ENCODE measurements at places on chromosomes 11 and 22. TPM values are rescaled to one million over a fixed set of nuclear protein-coding genes. Genes with fewer than 3 reads are reported as not detected.
A peak's percentile ranks its signal among the peaks of the same experiment; 100 is the strongest.

DNA sequence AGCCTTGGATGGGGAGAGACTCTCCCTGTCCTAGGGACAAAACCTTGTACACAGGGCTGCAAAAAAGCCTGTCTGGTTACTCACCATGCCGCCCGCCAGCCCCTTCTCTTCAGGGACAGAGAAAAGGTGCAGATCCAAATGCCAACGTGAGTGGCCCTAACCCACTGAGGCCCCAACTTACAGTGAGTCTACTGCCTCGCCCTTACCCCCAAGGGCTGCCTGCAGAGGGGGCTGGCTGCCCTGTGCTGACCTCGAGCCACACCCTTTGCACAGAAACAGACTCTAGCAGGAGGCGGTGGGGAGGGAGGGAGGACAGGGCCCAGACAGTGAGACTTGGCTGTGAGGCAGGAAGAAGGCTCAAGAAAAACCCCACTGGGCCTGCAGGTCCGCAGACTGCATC lies 13.6 kb upstream of the CHST1 start:
- no peak for DNase-seq

DNA sequence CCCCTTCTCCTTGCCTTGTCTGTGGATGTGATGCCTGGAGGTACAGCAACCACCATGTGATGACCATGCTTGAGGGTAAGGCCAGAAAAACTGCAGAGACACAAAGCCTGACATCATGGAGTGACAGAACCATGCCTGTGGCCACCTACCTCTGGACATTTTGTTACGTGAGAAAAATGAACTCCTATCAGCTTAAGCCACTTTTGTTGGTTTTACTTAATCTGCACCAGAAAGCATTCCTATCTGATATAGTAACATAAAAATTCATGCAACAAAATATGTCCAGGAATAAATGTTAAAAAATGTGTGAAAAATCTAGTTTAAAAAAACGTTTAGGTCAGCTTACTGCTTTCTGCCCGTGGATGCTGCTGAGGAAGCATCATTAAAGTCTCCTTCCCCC lies 42.6 kb upstream of the P4HA3 start:
- DNase-seq = no peak

DNA sequence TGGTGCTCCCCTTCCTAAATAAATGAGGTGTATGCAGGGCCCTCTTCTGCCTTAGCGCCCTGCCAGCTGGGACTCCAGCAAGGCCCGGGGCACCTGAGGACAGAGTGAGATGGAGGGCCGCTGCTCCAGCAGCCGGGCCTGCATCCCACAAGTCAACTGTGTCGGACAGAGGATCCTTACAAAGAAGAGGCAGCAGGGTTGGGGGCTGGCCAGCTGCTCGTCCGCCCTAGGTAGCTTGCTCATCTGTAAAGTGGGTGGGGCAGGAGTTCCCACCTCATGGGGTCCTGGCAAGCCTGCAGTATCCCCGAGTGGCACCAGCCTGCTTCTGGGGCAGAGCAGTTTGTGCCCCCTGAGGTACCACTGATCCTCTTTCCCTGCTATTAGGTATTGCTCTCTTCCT lies 7.6 kb downstream of the TMEM121B start:
- DNase-seq = no peak

GRCh38 chr11:14334893-14335292 lies 24.1 kb downstream of the RRAS2 start:
- DNase-seq = no peak

DNA sequence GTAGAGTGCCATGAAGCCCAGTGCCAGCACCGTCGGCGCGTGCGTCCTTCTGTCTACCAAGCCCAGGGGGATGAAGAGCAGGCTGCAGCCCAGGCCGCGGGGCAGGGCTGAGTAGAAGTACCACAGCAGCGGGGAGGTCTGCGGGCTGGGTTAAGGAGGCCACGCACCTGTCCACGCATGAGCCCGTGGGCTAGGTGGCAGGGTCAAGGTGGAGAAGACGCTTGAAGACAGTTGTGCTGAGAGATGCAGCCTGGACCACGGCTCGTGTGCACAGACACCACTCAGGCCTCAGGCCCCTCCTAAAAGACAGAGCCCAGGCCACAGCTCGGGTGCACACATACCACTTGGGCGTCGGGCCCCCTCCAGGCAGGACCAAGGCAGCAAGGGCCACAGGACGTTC lies 10.4 kb downstream of the ALG12 start:
- DNase-seq = no peak

DNA sequence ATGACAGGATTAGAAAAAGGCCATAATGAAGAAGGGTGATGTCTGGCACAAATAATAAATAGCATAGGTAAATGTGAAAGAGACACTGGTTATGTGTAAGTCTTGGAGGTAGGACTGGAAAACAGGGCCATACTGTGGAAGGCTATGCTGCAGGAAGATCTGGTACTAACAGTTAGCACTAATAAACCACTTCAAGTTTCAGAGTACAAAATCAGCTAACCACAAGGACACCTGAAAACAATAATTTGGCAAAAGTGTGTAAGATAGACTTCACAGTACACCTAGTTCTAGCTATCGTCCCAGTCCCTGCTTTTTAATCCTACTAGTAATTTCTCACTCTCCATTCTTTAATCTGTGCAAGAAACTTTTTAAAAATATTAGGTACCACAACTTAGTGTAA lies 44.3 kb downstream of the CWF19L2 start:
- no peak for DNase-seq

- DNase-seq = no peak
These were observed 178.2 kb upstream of the CCDC90B start for GRCh38 chr11:83464160-83464944.

GRCh38 chr11:128741916-128742315 lies 48.0 kb downstream of the FLI1 start:
- no peak for DNase-seq

- no peak for DNase-seq
These were observed 237.3 kb downstream of the ST3GAL4 start for GRCh38 chr11:126592496-126593410.

DNA sequence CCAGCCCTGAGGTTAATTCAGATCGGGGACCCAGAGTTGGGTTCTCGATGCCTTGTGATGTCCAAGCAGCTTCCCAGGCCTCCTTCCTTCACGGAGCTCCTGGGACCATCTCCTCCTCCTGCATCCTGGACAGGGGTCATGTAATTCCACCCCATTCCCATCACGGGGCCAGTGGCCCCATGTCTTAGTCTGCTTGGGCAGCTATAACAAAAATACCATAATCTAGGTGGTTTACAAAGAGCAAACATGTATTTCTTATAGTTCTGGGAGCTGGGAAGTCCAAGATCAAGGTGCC lies 41.7 kb upstream of the PRDM11 start:
- DNase-seq = no peak

- DNase-seq = no peak
These were observed 46.6 kb downstream of the GGTLC2 start for GRCh38 chr22:22691055-22691454.

- no peak for DNase-seq
These were observed 3.4 kb downstream of the NFAM1 start for GRCh38 chr22:42428760-42429159.

GRCh38 chr22:29071261-29072045 lies 1.4 kb upstream of the KREMEN1 start:
- peak; percentile 67 for DNase-seq

DNA sequence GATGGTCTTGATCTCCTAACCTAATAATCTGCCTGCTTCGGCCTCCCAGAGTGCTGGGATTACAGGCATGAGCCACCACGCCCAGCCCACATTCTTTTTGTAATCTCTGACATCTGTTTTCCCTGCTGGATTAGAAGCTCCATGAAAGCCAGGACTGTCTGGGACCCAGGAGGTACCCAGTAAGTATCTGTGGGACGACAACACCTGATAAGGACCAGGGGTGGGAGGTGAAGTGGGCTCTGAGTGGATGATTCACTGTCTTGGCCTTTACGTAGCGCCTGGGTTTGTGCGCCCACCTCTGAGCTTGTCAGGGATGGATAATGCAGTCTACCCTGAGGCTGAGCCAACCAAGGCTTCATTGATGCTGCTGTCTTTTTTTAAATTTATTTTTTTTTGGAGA lies 118.8 kb downstream of the ABTB2 start:
- DNase-seq = no peak

- no peak for DNase-seq
These were observed 733 bp downstream of the TRIM5 start for GRCh38 chr11:5684036-5684645.

DNA sequence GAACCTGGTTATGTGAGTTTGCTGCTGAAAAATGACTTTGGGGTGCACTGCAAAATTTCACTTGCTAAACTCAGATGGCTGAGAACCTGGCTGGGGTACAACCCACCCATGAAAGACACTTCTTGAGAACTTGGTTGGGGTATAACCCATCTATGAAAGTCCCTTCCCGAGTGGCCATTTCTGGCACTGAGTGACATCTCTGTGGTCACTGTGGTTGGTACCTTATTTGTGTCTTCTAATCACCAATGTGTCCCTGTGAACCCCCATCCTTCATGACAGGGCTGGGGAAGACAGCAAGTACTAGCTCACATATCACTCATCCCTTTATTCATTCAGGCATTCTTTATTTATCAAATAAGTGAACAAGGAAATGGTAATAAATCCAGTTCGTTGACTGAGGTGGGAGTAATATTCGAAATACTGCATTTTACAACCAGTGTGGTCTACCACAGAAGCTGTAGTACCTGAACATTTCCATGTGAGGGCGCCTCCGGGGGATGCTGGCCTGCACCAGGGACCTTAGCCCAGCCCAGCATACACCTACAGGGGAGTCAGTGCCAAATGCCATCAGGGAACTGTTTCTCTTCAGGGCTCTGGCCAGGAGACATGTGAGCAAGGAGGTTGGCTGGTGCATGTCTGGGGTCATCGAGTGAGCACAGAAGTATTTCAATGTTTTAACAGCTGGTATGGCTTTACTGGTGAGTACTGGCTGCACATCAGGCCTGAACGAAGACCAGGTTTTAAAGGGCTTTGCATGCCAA lies 122.1 kb downstream of the CSNK2A3 start:
- DNase-seq = no peak

- no peak for DNase-seq
These were observed 19.3 kb downstream of the RFPL1 start for GRCh38 chr22:29457730-29458129.

DNA sequence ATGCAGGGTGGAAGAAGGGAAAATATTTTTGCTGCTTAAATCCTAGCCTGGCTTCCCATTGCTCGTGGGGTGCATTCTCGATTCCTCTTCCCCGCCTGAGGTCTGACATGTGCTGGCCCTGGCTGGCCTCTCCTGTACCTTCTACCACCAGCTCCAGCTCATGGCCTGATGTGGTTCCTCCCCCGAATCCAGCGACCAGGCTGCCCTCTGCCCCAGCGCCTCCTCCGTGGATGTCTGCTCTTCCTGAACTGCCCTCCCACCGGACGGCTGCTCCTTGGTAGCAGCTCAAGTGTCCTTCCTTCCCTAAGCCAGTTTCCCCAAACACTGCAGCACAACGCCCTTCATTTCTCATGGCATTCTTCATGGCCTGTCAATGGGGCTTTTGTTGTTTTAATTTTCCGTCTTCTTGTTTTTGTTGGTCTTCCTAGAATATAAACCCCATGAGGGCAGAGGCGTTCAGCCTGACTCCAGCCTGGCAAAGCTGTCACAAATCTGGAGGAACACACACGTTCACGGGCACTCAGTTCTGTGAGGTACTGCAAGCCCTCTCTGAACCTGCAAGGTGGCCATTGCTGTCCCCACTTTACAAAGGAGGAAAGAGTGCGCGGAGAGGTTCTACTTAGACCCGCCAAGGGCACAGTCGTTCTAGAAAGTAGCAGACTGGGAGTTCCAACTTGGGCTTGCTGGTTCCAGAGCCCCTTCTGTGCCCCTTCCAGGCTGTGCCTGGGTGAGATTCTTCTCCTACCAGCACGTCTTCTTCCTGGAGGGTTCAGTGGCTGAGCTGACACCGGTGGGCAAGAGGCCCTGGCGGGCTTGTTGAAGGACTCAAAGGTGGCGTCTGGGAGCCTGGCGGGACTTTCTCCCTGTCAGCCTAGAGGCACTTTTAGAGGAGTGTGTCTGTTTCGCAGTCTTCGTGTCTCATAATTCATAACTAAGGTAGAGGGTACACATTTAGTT lies 953 bp upstream of the LRP5 start:
- DNase-seq = no peak

DNA sequence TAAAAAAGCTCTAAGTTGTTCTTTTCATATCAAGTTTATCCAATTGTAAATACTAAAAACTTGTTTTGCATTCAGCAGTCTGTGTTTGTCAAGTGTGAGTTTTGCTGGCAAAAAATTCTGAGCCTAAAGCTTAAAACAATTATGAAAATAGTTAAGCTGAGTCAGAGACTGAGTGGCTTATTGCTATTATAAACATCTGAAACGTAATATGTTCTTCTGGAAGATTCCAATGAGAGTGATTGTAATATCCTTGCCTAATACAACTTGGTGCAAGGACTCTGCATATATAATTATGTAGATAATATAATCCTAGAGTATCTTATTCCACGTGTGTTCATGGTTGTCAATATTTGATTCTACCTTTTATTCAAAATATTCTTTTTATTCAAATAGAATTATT lies 14.1 kb upstream of the NUP50 start:
- DNase-seq = no peak

GRCh38 chr22:17380359-17381087 lies 11.3 kb downstream of the CECR2 start:
- no peak for DNase-seq

GRCh38 chr11:36093548-36093947 lies 149.7 kb downstream of the LDLRAD3 start:
- no peak for DNase-seq

GRCh38 chr11:64233913-64234586 lies at the start of gene VEGFB:
Gene VEGFB, plus strand, starts transcription at chr11:64234584. Its CDS starts 250 bp downstream, at chr11:64234834.
- DNase-seq = peak; percentile 85

- DNase-seq = no peak
These were observed 1598.1 kb downstream of the FAM181B start for GRCh38 chr11:81135570-81135969.

DNA sequence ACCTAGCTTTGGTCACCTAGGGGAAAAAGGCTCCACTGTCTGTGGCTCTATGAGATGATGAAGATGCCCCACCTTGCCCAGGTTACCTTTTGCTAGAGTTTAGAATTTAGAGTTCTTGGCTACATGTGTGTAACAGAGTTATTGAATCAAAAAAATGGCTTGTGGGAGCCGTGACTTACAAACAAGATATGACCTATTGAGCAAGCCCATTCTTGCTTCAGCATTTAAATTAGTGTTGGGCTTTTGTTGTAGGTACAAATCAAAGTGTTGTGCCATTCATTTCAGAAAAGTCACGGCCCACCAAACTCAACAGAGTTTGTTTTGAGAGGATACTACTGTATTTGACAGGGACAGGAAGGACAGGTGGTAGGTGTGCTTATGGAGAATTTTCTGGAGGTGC lies 768.8 kb downstream of the NTM start:
- no peak for DNase-seq

GRCh38 chr11:113895367-113896155 lies 9.0 kb upstream of the HTR3B start:
- DNase-seq = no peak

GRCh38 chr11:30364139-30364836 lies 41.4 kb downstream of the ARL14EP start:
- no peak for DNase-seq

GRCh38 chr22:35900483-35901168 lies 128.0 kb downstream of the RBFOX2 start:
- DNase-seq = no peak

The SHANK2 gene
- total RNA-seq = 0.11 TPM

The OR4A47 gene
- total RNA-seq = not detected

The KRTAP5-9 gene
- not detected for total RNA-seq

The KLHDC7B gene
- not detected for total RNA-seq

The OR51B4 gene
- total RNA-seq = not detected

The MYRF gene
- total RNA-seq = 0.16 TPM

The MRGPRX2 gene
- total RNA-seq = not detected

The YAP1 gene
- 73.8 TPM for total RNA-seq

The RIMBP3C gene
- total RNA-seq = not detected

The FAM111B gene
- 1.0 TPM for total RNA-seq

The BATF2 gene
- 2.0 TPM for total RNA-seq

The APOA5 gene
- not detected for total RNA-seq

The CBX7 gene
- 69.9 TPM for total RNA-seq

The TPBGL gene
- 0.11 TPM for total RNA-seq

The NRGN gene
- 3.6 TPM for total RNA-seq

The C11orf87 gene
- total RNA-seq = 0.03 TPM
